Stimulated activated CD8-positive, alpha-beta memory T cell treated with anti-CD3 and anti-CD28 coated beads, Interleukin-4, amount 100 ng/mL, for 1 hour (primary cell): ENCODE measurements at places on chromosomes 5 and 9.

DNA sequence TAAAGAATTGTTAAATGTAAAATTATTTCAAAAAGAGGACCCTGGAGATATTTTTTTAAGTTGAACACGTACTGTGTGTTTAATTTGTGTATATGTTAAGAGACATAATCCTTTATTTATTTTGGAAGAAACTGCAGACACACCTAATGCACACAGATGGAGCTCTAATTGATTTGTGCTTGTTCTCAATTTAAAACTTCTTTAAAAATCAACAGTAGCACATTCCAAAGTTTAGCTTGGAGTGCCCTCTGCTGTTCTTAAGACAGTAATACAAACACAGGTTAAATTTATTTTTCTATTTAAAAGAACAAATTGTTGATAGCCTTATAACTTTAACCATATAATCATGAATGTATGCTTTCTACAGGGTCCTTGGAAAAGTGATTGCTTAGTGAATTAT is 277.6 kb upstream of the ADAMTS16 start:
- DNase-seq, result no peak

- DNase-seq, result no peak
These were observed 527.2 kb downstream of the NR2F1-AS1 start for GRCh38 chr5:93053825-93054224.

GRCh38 chr5:178739452-178740180 is 9.2 kb upstream of the ZNF354A start:
- no peak for DNase-seq

DNA sequence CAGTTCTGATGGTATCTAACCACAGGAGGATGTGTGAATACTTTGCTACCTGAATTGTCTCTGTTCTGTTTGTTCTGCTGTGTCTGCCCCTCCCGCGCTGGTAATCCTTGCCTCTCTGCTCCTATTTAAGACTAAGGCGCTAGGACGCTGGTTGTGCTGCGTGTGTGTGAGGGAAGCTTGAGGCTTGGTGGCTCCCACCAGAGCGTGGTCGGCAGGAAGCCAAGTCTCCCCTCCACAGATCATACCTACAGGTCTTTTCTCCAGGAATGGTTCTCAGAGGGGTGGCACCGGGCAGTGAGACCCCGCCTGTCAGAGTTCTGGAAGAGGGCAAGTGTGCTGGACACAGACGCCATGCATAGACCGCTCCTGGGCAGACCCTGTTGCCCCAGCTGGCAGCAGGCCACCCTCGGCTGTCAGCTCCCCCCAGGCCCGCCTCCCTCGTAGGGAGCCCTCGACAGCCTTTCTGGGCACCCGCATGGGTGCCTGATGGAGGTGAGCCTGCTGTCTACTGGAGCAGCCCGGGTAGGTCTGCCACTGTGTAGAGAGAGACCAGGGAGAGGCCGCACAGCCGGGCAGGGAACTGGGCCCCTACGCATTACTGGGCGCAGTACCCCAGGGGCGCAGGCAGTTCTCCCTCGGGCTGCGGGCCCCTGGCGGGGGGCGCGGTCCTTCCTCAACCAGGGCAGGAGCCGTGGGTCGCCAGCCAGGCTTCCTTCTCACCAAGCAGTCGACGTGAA is 53.4 kb upstream of the ROR2 start:
- DNase-seq, result no peak

- no peak for DNase-seq
These were observed 114.2 kb downstream of the SEMA5A start for GRCh38 chr5:9431496-9432258.

DNA sequence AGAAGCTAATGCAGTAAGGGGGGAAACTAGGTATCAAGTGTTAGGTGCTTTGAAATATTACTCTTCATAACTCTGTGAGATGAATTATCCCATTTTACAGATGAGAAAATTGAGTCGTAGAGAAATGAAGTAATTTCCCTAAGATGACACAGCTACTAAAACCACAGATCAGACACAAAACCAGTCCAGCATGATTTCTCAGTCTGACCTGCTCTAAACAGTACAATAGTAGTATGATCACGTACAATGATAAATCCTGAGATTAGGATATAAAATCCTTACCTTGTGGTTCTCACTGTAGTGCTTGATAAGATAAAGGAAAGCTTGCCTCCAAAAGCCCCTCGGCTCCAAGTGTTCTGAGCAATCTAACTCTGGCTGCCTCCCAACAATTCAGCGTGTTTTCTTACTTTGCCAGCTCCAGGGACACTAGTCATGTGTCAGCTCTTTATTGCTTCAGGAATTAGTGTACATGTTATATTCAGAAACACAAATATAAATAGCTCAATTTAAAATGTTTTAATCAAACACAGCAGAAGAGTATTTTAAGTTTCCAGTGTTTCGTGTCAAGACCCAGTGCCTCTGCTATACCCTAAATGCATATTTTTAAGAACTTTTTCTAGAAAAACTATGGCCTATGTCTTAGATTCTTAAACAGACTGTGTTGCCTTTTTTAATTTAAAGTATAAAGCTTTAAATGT is 243.6 kb downstream of the DENND1A start:
- DNase-seq, result no peak

DNA sequence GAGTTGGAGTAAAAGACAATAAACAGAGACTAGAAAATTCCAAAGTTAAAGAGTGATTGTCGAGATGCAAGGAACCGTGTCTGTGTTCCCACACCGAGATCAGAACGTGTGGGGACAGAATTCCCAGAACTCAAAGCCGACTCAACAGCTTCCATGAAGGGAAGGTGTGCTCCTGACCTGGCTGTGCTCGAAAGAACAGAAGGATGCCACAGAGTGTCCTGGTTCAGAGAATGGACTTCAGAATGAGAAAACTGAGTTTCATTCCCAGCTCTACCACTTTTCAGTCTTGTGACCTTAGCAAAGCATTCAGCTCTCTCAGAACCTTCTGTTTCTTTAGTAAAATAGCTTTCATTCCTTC is 420.0 kb upstream of the SLC30A5 start:
- DNase-seq, result no peak

- no peak for DNase-seq
These were observed 402.9 kb upstream of the CLINT1 start for GRCh38 chr5:158261674-158262367.

DNA sequence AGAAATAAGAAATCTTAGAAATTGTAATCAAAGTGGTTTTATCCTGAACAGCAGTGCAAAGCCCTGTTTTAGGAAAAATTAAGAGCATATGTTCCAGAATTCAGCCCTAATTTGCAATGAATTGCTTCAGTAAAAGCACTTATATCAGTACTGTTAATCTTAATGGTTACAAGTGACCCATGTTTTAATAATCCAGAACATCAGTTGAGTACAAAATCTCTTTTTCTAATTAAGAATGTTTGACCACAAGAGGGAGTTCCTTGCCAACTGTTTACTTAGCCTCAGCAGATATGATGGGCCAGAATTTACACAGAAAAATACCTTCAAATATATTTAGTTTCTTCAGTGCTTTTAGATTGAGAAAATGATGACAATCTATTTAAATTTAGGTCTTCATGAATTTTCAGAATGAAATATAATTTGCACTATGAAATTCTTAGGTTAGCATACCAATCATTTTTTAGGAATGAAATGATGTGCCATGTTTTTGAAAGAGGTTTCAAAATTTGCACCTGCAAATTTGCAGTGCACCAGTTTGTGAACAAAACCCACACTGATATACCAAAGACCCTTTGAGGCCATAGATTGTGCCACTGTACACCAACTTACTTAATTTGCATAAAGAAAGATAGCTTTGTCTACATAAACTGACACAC is 926.3 kb upstream of the ARRDC3 start:
- no peak for DNase-seq

- peak; percentile 39 for DNase-seq
These were observed 38.5 kb downstream of the FAXDC2 start for GRCh38 chr5:154811653-154812465.

- no peak for DNase-seq
These were observed 51.5 kb downstream of the C9orf152 start for GRCh38 chr9:110156416-110156815.

DNA sequence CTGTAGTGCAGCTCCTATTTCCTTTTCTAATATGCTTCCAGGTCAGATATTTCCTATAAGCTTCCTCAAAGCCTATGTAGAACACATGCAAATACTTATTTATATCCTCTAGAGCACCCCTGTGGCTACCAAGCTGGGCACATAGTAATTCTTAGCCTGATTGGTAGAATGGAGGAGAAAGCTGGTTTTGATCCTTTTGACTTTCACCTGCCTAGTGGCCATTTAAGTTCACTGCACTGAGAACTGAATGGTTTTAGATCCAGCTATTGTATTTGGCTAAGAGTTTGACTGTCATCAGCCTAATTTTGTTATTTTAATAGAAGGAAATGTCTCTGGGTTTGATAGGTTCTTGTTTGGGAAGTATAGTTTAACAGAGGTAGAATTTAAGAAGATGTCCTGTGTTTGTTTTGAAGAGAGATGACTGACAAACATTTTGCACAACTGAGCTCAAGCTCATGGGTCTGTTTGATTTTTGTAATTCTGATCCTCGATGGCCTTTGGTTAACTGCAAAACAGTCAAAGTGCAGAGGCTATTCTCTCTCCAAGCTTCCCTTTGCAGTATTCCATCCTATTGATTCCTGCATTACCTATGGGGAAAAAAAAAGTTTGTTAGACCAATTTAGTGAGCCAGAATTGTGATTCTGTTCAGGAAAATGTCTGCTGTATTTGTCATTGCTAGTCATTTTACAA is 85.4 kb downstream of the KCNN2 start:
- DNase-seq, result no peak

DNA sequence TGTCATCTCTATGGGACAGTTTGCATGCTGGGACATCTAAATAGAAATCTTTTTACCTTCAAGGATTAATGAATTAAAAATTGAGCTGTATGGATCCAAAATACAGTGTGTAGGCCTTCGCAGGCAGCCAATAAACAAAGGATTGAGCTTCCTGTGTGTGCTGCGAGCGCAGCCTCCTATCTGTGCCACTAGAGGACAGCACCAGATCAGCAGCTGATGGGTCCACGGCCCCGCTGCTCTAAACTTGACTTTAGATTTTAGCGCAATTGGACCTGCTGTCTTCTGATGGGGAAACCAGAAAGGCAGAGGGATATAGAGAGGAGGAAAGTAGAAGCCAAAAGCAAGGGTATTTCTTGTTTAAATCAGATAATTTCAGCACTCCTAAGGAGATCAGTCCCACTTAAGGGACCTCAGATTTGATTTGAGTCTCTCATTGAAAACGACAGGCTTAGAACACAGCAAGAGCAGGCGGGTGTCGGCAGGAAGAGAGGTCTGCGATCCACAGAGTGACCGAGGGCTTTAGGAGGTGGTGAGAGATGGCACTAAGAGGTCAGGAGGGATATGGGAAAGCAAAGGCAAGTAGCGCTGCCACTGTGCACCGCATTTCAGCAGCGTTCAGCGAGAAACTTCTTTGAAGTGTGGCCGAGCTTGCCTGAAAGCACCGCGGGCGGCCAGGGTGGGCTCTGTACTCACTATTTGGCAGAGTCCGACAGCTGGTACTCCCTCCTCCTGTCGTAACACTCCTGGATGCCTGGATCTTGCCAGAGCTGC is 214.3 kb downstream of the GNA14 start:
- DNase-seq, result no peak

- no peak for DNase-seq
These were observed 29.8 kb upstream of the ZFR start for GRCh38 chr5:32474209-32474854.

- DNase-seq, result no peak
These were observed 7.1 kb upstream of the CNTRL start for GRCh38 chr9:121067640-121068039.

DNA sequence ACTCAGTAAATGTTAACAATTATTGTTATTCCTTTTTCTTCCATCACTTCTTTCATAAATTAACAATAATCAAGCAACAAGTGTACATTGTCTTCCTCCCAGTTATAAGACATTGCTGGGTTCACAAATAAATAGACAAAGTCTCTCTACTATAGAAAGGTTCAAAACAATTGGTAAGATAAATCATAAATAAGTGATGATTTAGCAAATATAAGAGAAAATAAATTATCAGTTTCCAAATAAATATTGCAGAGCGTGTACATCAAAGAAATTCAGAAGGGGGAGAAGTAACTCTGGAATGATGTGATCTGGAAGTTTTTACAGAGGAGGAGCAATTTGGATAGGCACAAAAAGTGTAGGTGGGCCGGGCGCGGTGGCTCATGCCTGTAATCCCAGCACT is 114.2 kb downstream of the BASP1 start:
- no peak for DNase-seq

- no peak for DNase-seq
These were observed 81.6 kb downstream of the RAI14 start for GRCh38 chr5:34737731-34738130.

DNA sequence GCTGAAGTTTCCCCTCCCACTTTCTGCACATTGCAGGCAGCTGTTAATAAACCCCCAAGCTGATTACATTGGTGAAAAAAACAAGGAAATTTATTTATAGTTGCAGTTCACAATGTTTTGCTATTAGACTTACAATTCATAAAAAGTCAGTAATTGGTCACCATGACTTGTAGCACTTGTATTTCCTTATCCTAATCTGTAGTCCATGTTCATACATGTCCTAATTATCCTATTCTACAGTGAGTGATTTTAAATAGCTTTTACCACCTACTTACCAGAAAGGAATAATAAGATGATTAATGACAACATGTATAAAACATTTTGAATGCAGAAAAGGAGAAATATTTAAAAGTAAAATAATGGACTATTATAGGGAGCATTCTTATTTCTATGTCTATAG is 760.0 kb upstream of the RIOK2 start:
- DNase-seq, result no peak

GRCh38 chr9:37011530-37011929 is 22.5 kb downstream of the PAX5 start:
- no peak for DNase-seq

- no peak for DNase-seq
These were observed at the start of gene SELENOP for GRCh38 chr5:42811591-42812446. Gene SELENOP, minus strand, starts transcription at chr5:42811892. Its CDS starts 3,539 bp downstream, at chr5:42808353.

DNA sequence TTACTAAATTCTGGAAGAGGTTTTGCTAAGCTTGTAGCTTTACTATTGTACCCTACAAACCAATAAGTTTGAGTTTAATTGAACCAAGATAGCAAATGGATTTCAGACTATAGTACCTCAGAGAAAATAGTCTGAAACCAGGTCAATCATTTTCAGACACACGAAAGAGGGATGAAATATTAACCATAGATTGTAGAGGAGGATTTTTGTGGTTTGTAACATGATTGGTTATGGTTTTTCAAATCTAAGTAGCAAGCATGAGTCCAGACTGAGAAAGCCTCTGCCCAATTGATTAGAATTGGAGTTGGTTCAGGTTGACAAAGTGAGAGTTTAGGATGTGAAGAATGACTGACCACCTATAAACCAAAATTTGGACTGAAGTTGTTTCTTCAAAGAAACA is 562.7 kb upstream of the DMAC1 start:
- no peak for DNase-seq

DNA sequence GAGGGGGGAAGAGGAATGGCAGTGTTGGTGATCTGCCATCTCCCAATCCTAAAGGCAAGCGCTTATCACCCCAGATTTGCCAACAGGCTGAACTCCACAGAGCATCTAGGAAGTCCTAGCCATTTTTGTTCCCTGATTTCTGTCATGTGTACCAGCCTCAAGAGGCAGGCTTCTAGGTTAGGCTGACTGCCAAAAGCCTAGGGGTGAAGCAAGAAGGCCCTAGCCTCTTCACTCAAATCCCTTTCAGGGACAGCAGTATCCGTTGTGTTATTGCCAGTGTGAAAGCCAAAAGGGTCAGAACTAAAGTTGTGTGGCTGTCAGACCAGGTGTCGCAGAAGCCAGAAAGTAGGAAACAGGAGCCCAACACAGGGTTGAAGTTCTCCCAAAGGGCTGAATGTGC is 14.7 kb downstream of the IGIP start:
- no peak for DNase-seq
